ENCODE measurements at places on chromosomes 3 and 15. TPM values are rescaled to one million over a fixed set of nuclear protein-coding genes. Genes with fewer than 3 reads are reported as not detected.

Gene GOLGA8T
- total RNA-seq: 0.61 TPM

DNA sequence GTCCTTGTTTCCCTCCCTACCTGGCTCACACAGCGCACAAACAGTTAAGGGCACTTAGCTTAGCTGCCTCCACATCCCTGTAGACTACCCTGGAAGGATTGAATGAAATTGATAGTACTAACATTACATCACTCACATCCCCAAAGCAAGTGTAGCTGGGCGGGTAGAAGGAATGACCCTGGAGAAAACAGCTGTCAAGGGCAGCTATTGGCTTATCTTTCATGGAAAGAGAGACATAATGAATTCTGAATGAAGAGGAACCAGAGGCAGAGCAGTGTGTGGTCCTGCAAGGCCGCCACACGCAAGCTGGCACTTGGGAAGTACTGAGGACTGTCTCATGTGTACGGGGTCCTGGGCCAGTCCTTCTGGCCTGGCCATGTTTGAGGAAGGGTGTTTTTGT, 369.6 kb upstream of the RGMA start:
- no peak for DNase-seq

DNA sequence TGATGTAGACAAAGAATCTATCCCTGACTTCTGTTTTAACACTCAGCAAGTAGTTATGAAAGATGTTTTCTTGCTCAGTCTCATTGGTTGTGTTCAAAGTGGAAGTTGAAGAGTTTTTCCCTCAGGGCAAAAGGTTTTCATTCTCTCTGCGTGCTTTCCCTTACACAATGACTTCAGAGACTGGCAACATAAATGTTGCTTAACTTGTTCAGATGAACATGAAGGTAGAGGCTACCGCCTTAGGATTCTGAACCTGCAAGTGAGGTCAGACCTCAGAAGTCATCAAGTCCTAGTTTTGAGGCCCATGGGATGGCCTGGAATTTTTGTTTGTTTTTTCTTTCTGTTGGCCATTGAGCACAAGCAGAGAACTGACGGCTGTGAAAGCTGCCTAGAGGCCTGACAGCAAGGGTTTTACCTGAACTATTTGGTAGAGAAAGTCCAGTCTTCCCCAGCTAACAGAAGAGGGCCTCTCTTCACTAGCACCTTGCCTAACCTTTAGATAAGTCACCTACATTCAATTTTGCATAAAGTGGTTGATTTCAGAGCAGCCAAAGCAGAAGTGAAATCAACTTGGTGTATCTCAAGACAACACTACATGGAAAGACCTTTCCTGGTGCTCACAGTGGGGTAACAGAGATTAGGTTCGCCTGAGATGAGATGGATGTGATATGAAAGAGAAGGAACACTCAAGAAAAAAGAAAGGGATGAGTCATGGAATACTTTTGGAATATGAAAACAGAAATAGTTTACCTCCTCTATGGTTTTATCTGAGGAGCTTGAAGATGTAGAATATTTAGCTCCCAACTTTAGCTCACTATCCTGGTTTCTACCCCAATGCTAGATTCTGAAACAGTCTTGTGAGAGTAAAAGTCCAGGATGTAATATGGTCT, 53.6 kb upstream of the AP4E1 start:
- DNase-seq: peak; percentile 94

DNA sequence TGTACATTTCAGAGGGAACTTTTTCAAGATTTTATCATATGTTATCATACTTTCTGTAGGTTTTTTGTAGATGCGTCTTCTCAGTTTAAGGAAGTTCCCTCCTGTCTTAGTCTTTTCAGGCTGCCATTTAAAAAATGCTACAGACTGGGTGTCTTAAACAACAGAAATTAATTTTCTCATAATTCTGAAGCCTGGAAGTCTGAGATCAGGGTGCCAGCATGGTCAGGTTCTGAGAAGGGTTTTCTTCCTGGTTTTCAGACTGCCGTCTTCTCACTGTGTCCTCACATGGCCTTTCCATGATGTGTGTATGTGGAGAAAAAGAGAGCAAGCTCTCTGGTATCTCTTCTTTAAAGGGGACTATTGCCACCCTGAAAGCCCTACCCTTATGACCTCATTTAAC, 189.9 kb upstream of the SOX2 start:
- DNase-seq: no peak

DNA sequence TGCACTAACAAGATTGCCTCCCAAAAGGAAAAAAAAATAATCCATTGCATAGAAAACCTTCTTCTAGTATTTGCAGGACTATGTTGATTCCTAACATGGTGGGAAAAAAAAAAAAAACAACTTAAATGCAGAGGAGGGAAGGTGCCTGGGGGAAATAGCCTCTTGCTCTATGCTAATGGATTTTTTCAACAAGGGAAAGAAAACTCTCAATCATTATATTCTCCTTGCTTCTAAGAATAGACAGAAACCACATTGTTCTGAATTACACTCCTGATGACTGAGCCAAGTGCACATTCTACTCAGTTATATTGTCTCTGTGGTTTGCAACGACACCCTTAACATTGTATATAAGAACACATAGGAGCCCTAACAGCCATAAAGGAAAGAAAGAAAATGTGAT, 760.2 kb downstream of the NAALADL2 start:
- DNase-seq: no peak

DNA sequence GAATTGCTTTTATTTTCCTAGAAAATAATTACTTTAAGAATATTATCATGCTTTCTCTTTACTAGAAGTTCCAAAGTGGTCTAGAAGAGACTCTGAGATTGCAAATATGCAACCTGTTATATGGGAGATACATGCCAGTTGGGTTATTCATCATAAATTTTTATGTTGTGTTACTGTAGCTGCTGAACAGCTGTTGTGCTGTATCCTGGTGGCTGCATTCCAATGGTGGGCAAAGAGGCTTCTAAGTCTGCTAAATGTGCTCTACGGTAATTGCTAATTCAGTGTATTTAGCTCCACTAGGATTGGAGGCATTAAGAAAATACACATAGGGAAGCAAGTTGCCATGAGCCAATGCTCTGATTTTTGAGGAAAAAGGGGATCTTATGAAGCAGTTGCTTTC, 409.0 kb downstream of the TUSC7 start:
- no peak for DNase-seq

Gene WDR53
- 18.8 TPM for total RNA-seq

Gene LHFPL4
- not detected for total RNA-seq

Gene KNG1
- total RNA-seq: not detected

- DNase-seq: peak; percentile 56
These were observed 531.4 kb downstream of the FOXP1 start for GRCh38 chr3:71051893-71052687.

Gene TLR9
- total RNA-seq: not detected

- DNase-seq: peak; percentile 79
These were observed 23.4 kb downstream of the NCEH1 start for GRCh38 chr3:172687501-172687900.

GRCh38 chr3:102174312-102174712, 260.5 kb upstream of the ZPLD1 start:
- peak; percentile 44 for DNase-seq

GRCh38 chr3:194312743-194313281, 38.3 kb downstream of the CPN2 start:
- DNase-seq: no peak

Gene PLA2G4F
- not detected for total RNA-seq

GRCh38 chr3:159166899-159167586, 365.2 kb downstream of the MFSD1 start:
- no peak for DNase-seq

DNA sequence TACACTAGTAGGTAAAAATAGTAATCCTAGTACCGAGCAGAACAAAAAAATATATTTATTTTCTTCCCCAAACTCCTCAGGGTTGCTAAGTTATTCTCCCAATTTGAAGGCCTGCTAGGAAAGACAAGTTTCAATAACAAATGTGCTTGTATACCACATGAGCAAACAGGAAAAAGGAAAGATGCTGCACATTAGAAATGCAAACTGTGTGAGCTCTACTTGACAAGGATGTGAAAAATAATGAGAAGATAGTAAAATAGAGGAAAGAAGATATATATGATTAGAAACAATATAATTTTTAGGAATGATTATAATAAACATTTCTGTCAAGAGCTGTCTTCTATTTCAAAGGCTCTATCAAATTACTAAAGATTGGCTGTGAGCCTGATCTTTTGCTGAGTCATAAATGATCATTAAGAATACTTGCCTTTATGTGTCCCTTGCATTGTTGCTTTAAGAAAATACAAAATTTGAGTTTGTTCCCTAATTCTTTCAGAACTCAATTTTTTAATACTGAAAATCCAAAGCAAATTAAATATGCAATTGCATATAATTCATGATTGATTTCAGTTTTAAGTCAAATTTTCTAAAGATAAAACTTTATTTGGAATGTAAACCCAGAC, 174.2 kb downstream of the NEK10 start:
- peak; percentile 12 for DNase-seq

Gene FANCD2OS
- not detected for total RNA-seq

Gene AGBL1
- not detected for total RNA-seq

DNA sequence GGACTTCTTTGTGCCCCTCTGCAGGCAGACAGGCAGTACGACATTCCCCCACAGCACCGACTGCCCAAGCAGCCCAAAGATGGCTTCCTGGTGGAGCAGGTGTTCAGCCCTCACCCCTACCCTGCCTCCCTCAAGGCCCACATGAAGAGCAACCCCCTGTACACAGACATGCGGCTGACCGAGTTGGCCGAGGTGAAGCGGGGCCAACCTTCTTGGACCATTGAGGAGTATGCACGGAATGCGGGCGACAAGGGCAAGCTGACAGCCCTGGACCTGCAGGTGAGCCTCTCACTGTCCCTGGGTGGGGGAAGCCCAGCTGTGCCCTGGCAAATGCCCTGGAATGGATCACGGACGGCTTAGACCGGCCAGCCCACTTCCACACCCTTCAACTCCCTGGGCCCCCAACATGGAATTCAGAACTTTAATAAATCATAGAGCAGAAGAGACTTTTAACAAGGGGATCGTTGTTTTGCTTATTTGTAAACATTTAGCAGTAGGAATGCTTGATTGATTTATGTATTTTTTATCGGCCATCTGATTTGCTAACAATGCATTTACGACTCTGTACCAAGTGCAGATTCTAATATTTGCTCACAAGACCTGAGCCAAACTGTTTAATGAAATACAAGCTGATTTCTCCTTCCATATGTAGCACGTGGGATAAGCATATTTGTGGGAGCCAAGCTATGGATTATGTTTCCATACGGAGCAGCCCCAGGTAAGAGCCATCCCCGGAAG, 31.1 kb downstream of the MINAR1 start:
- DNase-seq: no peak

DNA sequence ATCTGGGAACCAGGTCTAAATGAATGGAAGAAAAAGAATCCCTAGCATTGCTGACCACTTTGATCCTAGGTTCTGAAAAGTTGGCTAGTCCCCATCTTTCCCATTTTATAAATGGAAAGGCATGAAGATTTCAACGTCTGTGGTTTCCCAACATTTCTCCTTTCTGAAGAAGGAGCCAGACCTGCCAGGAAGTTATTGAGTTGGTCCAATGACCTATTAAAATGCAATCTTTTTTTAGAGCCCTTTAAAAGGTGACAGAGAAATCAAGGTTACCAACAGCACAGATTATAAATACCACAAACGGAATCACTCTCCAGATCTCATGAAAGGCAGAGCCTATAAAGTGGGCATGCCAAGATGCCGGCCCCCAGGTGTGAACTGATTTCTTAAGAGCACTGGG, 505.6 kb upstream of the THBS1 start:
- no peak for DNase-seq

- DNase-seq: peak; percentile 60
These were observed at the start of gene THRB for GRCh38 chr3:24494618-24495325. Gene THRB (minus strand): TSS chr3:24494850.

- DNase-seq: no peak
These were observed 28.8 kb upstream of the SYNM start for GRCh38 chr15:99076109-99076508.

Gene GOLGA8M
- total RNA-seq: 1.6 TPM

DNA sequence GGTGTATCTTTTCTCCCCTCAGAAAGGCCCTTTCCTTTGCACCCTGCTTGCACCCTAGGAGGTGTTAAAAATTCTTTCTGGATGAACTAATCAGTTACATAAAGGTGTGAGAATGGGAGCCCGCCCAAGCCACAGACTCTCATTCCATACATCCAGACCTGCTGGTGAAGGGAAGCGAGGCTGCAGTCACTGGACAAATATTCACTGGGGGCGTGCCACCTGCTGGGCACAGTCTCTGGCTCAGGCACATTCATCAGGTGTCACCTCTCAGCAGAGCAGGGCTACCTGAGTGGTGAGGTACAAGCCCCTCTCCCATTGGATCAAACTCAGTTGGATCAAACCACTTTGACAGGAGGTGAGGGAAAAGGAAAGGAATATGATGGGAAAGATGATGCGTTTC, 52.0 kb downstream of the NTRK3 start:
- DNase-seq: no peak

- DNase-seq: no peak
These were observed 3.2 kb upstream of the FSIP1 start for GRCh38 chr15:39785841-39786240.

Gene THRB
- total RNA-seq: 4.2 TPM

Gene DPPA2
- total RNA-seq: not detected

Gene ZNF197
- total RNA-seq: 15.6 TPM

GRCh38 chr15:40061212-40061901, 22.4 kb upstream of the SRP14 start:
- no peak for DNase-seq

DNA sequence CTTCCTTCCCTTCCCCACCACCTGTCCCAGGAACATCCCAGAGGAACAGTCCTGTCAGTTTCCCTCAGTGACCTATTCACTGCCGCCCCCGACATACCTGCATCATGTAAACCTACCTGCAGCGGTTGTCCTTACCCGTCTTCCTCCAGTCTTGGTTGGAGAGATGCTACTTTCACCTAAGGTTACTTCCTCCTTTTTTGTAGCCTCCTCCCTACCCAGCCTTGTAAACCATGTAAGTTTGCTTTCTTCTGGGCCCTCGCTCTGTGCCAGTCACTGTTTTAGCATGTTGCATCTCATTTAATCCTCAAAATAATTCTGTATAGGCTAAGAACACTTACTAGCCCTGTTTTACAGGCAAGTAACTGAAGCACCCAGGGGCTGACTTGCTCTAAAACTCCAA, 58.3 kb downstream of the GPR171 start:
- no peak for DNase-seq

- DNase-seq: no peak
These were observed 295.5 kb downstream of the PLOD2 start for GRCh38 chr3:145865399-145866018.

GRCh38 chr15:41691471-41691870, 31.3 kb downstream of the MGA start:
- DNase-seq: no peak

Gene SAMMSON
- total RNA-seq: not detected

Gene TNFSF10
- total RNA-seq: 0.25 TPM

- no peak for DNase-seq
These were observed 47.2 kb downstream of the SLITRK3 start for GRCh38 chr3:165148876-165149441.

GRCh38 chr3:139052802-139053600, 8.3 kb upstream of the PRR23C start:
- DNase-seq: peak; percentile 21
